ENCODE measurements at places on chromosomes 3 and 15.

GRCh38 chr3:49721596-49721895, 2.1 kb upstream of the AMIGO3 start:
- DNase-seq = no peak

DNA sequence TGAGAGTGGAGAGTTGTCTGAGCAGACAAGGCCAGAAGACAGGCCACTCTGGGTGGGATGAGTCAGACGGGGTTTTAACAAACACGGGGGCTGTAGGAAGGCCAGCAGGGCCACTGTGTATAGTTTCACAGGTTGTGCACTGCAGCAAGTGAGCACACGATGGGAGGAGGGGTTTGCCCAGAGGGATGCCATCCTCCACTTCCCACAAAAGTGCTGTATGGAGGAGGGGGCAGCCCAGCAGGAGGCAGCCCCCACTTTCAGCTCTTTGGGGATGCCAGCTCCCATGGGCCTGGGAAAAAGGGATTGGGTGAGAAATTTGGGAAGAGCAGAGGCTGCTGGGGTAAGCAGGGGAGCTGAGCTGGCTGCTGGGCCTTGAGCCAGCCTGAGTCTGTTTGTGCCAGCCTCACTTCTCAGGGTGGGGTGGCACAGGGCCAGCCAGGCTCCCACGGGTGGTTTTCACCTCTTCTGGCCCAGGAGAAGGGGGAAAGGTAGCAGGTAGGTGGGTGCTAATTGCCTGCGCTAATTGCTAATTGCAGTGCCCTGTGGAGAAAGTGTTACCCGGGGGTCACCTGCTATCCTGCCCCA, 6.7 kb downstream of the ZBTB47 start:
- no peak for DNase-seq

DNA sequence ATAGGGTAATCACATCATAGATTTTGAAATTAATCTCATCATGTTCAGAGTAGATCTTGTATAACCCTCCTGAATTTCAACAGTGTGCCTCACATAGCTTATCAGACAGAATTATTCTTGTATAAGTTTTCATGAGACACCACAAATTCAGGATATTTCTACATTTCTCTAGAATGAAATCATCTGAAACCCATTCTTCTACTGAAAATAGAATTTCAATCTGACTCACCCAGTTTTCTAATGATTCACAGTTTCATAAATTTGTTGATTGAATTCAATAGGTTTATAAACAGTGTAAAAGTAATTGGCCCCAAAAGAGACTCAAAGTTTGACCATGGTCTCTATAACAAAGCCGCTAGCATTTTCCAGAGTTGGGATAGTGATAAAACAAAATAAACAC, 1082.6 kb upstream of the EPHA6 start:
- DNase-seq = no peak

- DNase-seq = no peak
Measured at GRCh38 chr3:100125161-100125938, 11.0 kb upstream of the FILIP1L start.
